NCI-H1105 treated with DMSO at 0.1 percent for 48 hours (cell line): ENCODE measurements at places on chromosomes 16 and 17.

- DNase-seq: no peak
These were observed 17.1 kb upstream of the RHOT1 start for GRCh38 chr17:32124985-32125847.

GRCh38 chr16:87361916-87362619, 21.5 kb downstream of the FBXO31 start:
- no peak for DNase-seq

- DNase-seq: no peak
These were observed 33.5 kb downstream of the TMEM186 start for GRCh38 chr16:8763899-8764298.

DNA sequence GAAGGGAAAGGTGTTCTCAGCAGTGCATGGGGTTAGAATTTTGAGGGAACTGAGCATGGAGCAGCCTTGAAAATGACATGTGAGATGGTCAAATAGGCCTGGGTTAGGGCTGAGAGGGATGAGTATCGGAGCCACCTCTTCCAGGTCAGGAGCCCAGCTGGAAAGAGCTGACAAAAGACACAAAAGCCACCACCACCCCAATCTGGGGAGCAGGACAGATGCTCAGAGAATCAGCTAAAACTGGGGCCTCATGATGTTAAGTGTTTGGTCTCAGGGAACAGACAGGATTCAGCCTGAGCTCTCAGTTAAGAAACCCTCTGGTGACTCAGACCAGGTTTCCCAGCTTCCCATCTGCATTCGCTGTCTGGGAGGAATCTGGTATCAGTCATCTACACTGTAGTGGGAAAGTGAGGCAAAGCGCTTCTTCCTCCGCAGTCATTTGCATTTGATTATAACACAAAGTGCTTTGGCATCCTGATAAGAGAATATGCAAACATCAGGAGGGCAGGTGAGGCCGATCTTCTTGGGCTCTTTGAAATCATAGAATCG, 2.6 kb downstream of the WNT9B start:
- DNase-seq: no peak

DNA sequence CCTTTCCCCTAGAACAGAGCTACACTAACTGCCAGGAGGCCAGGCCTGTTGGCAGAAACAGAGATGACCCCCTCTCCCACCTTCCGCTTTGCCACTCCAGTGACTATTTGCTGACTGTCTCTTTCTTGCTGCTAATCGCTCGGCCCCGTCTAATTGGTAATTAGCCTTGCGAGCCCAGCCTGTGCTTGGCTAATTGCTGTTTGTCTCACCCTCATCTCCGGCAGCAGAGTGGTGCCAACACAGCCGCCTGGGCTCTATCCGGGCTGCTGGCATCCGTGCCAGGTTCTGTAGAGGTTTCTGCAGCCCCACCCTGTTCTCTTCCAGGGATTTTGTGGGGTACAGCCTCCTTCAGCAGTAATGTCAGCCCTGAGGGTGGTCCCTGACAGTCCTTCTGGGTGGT, 27.4 kb upstream of the PHB1 start:
- peak; percentile 60 for DNase-seq

DNA sequence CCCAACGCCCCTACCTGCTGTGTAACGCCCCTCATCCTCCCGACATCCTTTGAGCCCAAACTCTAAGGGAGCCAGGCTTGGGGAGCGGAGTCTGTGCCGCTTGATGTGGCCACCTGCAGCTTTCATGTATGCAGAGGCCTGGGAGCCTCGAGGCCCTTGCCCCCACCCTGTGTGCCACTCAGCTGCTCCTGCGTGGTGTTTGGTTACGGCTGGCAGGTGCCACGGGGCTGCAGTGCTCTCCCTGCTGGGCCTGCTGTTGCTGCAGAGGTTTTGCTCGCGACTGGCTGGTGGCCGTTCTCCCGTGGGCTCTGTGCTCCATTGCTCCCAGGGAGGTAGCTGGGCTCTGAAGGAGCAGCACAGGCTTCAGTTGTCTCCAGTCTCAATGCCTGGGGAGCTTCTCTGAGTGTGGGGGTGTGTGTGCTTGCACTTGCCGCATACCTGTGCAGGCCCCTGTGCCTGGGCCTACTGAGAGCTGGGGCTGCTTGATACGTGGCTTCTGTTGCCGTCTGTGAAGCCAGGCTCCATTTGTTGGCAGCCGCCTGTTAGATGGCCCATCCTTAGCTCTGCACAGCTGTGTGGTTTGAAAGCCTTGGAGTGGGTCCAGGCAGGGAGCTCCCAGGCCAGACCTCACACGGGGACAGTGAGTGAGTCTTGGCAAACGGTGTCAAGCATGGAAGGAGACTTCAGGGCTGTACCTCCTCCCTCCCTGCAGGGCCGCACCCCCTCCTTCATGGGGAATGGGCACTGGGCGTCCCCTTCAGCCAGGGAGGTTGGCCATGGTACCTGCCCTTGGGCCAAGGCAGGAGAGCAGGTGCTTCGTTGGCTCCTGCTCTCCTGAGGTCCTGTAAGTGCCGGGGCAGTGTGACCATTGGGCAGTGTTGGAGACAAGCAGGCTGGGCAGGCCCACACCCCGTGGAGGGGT, 47.2 kb downstream of the PDPK1 start:
- no peak for DNase-seq

DNA sequence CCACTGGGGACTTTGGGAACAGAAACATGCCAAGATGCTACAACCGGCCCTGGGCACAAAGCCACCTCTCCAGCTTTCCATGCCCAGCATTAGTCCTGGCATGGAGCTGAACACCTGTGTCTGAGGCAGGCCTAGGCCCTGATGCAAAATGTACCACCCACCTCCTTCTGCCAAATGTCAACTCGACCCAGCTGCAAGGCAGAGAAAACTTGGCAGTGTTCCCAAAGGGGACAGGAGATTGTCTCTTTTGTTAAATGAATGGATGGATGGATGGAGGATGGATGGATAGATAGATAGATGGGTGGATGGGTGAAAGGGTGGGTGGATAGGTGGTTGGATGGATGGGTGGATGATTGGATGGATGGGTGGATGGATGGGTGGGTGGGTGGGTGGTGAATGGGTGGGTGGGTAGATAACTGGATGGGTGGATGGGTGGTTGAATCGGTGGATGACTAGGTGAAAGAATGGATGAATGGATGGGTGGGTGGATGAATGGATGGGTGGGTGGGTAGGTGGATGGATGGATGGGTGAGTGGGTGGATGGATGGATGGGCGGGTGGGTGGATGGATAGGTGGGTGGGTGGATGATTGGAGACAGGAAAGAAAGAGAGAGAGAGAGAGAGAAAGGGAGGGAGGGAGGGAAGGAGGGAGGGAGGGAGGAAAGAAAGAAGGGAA, 73.4 kb upstream of the TNRC6C start:
- DNase-seq: peak; percentile 58

GRCh38 chr17:29593591-29594518, 923 bp downstream of the ANKRD13B start:
- DNase-seq: peak; percentile 24

DNA sequence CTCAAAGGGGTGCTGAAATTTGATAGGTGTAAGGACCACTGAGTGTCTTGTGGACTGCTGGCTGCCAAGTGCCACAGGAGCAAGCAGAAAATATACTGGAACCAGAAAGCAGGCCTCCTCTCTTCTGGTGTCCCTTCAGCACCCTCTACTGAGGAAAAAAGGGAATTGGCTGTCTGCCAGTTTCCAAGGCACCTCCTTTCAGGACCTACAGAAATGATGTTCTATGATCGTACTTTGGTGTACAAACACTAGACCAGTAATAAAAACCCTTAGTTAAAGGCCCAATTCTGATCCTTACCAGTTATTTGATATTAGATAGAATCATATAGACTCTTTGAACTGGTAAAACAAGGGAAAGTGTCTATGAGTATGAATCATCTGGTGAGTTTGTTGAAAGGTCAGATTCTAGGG, 35.8 kb upstream of the BCAS3 start:
- DNase-seq: peak; percentile 66

DNA sequence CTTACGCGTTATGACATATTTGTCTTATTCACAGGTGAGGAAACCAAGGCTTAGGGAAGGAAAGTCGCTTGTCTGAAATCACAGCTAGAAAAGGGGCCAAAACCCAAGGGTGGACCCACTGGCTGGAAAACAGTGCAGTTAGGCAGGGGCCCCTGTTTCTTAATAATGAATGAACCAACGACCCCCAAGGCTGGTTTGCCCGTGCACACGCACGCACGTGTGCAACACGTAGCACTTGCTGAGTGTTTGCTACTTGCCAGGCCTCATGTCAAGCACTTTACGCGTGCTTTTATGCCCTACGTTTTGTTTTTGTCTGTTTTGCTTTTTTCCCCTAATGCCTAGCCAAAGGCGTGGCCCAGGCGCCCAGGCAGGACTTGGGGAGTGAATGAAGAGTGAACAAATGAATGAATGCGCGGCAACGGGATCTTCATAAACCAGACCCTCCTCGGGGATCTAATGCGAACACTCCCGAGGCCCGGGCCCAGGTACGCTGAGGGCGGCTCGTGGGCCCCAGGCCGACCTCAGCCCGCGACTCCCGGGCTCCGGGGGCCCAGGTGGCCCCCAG, 571 bp upstream of the USP10 start:
- no peak for DNase-seq

DNA sequence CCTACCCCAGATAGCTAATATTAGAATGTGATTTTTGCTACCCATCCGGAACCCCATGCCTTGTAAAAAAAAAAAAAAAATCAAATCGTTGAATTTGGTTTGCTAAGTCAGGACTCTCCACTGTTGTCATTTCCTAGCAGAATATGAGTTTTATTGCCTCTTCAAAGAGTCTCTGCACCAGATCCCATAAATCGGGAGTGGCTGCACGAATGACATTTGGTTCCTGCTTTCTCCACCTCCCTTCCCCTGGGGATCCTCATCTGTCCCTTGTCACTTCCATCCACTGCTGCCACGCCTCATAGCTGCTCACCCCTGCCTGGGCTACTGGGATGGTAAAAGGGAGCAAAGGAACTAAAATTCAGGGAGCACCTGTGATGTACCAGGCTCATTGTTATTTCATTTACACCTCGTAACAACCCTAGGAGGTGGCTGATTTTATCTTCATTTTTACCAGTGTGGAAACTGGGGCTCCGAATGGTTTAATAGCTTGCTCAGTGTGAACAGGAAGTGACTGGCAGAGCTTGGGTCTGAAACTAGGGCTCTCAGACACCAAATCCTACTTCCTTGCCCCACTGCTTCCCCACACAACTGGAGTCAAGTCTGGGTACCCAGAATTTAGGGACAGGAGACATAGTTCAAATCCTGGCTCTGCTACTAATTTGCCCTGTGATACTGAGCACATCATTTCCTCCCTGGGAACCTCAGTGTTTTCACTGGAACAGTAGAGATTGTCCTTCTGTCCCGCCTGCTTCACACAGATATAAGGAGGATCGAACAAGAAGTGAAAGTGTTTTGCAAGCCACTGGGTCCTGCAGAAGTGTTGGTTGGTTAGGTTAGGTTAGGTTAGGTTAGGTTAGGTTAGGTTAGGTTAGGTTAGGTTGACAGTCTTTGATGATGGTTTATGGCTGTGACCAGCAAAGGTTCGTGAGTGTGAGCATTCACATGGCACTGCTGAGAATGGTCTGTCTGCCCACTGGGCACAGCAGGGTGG, 585 bp upstream of the KRT36 start:
- DNase-seq: no peak

GRCh38 chr17:27070836-27071235, 223.1 kb upstream of the WSB1 start:
- no peak for DNase-seq

DNA sequence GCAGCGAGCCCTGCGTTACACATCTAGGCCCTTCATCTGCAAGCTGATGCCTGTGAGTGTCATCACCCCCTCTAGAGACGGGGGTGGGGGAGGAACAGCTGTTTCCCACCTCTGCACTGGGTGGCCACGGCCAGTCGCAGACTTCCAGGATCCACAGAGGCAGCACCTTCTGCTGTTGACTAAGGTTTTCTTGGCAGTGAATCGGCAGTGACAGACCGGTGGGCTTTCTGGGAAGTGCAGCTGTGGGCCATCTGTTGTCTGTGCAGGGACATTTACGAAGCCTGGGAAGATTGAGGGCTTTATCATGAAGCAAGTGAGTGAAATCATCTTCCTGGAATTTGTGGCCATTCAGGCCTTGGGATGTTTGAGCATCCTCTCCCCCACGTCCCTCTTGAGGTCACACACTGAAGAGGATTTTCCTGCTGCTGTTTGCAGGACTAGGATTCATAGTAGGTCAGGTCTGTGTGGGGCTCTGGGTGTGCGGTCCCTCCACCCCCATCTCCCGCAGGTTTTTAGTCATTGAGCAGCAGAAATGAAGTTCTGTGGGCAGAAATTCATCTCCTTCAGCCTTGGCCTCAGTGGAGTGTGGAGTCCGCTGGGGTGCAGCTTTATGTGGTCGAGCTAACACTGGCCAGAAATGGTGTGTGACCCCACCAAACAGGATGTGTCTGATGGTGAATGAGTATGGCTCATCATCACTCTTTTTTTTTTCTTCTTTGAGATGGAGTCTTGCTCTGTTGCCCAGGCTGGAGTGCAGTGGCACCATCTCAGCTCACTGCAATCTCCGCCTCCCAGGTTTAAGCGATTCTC, 12.0 kb downstream of the PGS1 start:
- no peak for DNase-seq

DNA sequence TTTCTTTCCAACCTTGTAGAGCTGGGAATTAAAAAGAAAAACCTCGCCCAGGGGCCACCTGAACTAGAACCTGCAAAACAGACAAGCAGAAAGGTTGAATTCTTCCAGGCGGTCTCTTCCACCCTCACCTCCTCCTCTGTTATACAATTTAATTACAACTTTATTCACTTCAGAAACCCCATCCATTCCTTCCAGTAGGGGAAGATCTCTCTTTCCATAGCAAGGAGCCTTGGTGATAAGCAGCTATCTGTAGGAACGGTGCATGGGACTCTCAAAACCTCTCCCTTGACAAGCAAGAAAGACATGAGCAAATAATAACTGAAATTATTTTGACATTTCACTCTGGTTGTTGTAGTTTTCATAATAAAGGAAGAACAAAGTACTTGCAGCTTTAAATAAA, 176.0 kb downstream of the RBFOX1 start:
- no peak for DNase-seq

- no peak for DNase-seq
These were observed 6.4 kb downstream of the STAT5A start for GRCh38 chr17:42294469-42295398.

GRCh38 chr17:39551879-39552278, 55.8 kb downstream of the NEUROD2 start:
- no peak for DNase-seq

GRCh38 chr16:89344458-89344834, 126.9 kb downstream of the ZNF778 start:
- no peak for DNase-seq

DNA sequence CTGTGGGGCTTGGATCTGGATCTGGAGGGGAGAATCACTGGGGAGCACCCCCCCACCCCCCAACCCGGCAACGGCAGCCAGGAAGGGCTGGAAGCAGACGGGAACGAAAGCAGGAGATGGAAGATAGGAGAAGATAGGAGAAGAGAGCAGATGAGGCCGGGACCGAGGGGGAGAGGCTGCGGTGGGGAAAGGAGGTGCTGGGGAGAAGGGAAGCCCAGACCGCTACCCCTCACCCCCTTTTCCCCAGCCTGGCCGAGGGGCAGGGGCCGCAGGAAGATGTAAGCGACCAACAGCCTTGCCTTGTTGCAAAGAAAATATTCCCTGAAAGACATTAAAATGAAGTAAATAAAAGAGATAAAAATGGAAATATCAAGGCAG, 26.8 kb upstream of the CBFA2T3 start:
- no peak for DNase-seq

GRCh38 chr17:50949989-50950877, 84.1 kb upstream of the TOB1 start:
- DNase-seq: peak; percentile 17
